ENCODE measurements at places on chromosomes 12 and 14. TPM values are rescaled to one million over a fixed set of nuclear protein-coding genes. Genes with fewer than 3 reads are reported as not detected.

The CACNA2D4 gene
- polyA plus RNA-seq: 2.0 TPM

- no peak for DNase-seq
Measured at GRCh38 chr12:91617818-91618217, 435.2 kb upstream of the DCN start.

DNA sequence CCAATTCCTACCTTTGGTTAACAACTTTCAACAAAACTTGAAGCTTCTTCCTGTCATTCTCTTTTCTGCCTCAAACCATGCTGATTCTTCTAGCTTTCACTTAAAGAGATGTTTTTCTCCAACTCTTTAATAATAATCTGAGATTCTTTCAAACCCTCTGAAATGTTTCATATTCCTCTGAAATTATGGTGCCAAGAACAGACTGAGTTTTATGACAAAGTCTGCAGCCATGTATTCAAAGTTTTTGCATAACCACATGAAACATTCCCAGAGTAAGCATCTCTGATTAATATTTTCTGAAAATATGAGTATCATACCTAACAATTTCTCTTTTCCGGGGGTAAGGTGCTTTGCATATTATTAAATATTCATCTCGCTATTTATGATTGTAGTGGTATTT is 59.1 kb upstream of the DCN start:
- DNase-seq: no peak

GRCh38 chr12:124388679-124389137 is 93.8 kb downstream of the RFLNA start:
- DNase-seq: peak; percentile 85

DNA sequence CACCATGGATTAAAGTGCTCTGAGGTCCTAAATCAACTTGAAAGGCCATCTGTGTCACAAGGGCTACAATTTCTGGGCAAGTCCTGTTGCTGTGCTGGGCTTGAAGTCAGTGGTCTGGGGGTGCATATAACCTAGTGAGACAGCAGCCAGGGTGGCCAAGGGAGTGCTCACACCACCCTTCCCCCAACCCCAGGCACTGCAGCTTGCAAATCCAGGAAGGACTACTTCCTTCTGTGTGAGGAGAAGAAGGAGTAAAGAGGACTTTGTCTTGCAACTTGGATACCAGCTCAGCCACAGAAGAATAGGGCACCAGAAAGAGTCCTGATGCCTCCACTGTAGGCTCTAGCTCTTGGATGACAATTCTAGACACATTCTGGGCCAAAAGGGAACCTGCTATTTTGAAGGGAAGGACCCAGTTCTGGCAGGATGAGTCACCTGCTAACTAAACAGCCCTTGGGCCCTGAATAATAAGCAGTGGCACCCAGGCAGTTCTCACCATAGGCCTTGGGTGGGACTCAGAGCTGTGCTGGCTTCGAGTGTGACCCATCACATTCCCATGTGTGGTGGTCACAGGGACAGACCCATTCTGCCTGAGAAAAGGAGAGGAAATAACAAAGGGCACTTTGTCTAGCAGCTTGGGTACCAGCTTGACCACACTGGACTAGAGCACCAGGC is 32.6 kb upstream of the DHRS7 start:
- DNase-seq: no peak

DNA sequence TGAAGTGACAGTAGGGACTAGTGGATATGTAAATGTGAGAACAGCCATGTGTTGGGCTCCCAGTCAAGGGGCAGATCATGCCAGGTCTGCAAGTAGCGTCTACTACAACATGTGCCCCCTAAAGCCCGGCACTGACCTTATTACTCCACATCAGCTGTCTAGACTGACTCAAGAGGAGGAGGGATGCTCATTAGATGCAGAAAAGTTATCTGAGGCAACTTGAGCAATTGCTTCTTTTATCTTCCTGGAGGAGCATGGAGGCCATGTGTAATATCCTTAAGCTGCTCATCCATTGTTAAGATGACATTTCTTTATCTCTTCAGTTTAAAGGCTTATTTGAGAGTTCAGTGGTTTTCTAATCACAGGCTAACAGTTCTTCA is 404.7 kb upstream of the FLRT2 start:
- DNase-seq: no peak

The KRT81 gene
- not detected for polyA plus RNA-seq

- DNase-seq: no peak
Measured at GRCh38 chr14:104080376-104081260, 4.9 kb upstream of the ASPG start.

- DNase-seq: no peak
Measured at GRCh38 chr12:105228494-105228893, 7.5 kb downstream of the APPL2 start.

The FAM186B gene
- polyA plus RNA-seq: 3.9 TPM

DNA sequence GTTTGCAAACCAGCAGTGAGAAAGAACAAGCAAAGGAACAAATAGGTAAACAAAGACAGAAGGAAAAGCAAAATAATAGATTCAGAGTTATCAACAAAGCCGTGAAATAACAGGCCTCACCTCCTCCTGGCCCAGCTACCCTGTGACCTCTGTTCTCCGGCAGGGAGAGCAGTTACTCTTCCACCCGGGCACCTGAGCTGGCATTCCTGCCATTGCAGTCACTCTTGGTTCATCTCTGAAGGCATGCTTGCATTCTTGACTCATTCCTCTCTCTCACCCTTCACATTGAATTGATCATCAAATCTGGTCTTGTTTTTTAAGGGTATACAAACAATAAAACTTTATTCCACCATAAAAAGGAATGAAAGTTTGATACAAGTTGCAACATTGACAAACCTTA is 95.1 kb downstream of the TTC8 start:
- no peak for DNase-seq

The ZC2HC1C gene
- polyA plus RNA-seq: 6.1 TPM

- DNase-seq: no peak
Measured at GRCh38 chr12:117284140-117284539, 77.3 kb downstream of the NOS1 start.

DNA sequence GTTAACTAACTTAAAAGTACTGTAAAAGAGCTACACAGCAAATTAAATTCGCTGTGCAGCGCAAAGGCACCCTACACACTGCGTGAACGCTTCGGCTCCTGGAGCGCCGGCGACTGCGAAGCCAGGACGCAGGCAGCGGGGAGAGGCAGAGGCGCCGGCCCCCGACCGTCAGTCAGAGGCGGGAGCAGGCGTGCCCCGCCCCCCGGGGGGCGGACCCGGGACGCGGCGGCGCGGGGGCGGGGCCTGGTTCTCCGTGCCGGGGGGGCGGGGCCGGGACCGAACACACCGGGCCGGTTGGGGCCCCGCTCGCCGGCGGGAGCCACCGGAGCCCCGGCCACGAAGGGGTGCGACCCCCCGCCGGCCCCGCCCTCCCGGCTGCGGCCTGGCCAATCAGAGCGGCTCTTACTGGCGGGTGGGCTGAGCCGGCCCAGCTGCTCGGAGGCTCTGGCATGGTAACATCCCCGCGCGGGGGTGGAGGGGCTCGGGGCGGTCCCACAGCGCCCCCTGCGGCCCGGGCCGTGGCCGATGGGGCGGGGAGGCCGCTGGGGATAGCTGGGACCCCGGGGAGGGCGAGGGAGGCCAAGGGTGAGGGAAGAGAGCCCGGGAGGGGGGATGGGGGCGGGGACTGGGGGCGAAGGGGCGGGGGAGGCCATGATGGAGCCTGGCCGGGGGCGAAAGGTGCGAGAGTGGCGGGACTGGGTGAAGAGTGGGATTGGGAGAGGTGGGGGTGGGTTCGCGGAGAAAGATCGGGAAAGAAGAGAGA is at the start of gene PRPF40B:
Gene PRPF40B, plus strand, starts transcription at position 420 of the 763 bp plus-strand sequence. Its CDS starts 30 bp downstream, at position 450.
- peak; percentile 75 for DNase-seq

The SYNE3 gene
- 2.2 TPM for polyA plus RNA-seq

DNA sequence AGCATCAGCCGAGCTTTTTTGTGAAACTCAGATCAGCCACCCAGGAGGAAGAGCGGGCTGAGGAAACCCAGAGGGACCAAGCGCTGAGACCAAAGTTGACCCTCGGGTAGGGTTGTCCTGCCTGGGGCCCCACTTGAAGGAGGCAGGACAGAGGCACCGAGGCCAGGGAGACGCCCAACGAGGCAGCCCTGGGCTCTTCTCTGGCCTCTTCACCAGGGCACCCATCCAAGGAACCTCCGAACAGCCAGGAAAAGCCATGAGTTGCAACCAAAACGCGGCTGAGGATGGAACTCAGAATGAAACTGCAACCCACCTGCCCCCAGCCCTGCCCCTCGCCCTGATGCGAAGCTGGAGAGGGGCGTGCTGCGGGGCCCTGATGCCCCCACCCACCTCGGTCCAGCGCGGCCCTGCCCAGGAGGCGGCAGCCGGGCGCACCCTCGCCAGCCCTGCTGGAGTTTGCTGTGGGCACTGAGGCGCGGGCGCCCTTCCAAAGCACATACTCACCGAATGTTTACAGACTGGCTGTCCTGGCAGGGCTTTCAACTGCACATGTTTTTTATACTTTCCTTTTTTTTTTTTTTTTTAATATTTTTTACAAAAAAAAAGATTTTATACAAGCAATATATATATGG is 41.9 kb downstream of the JDP2 start:
- DNase-seq: no peak

DNA sequence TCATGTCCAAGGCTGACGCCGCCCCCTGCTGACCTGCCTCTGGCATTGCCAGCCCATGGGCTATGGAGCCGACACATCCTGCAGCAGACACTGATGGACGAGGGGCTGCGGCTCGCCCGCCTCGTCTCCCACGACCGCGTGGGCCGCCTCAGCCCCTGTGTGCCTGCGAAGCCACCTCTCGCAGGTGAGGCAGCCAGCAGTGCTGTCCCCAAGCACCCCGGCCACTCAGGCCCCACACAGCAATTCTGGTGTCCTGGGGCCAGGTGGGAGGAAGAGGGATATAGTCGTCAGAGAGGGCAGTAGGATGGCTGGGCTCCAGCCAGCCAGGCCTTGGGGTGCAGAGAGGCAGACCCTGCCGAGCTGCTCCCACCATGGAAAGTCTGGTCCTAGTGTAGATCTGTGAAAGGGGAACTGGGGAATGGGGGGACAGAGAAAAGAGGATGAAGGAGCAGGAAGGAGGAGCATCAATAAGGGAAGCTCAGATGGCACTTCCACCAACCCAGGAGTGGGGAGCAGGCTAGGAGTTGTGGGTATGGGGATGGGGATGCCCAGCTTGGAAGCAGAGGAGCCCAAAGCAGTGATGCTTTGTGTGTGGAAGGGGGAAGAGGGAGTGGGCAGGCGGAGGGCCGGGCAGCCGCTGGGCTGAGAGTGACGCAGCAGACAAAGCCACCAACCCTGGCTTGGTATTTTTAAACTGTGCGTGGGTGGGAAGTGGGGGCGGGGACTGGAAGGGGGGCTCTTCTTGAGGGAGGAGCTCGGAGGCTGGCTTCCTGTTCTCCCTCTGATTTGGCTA is 4.7 kb downstream of the NAB2 start:
- DNase-seq: peak; percentile 72

DNA sequence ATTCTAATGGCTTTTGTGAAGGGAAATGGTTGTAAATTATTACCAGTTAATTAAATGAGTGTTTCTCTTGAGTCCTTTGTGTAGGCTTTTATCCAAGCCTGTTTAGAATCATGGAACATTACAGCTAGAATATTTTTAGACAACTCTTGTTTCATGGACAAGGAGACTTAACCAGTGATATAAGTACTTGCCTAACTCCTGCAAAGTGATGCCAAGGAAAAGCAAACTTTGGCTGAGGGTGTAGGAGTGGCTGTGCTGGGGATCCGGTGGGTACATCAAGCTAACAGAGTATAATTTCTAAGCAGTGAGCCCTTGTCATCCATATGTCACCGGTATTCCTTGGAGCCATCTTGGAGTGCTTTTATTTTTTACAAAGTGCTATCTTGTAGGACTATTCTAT is 61.5 kb downstream of the PRKCH start:
- no peak for DNase-seq

GRCh38 chr14:70454731-70455130 is 2.8 kb downstream of the ADAM21 start:
- DNase-seq: no peak

DNA sequence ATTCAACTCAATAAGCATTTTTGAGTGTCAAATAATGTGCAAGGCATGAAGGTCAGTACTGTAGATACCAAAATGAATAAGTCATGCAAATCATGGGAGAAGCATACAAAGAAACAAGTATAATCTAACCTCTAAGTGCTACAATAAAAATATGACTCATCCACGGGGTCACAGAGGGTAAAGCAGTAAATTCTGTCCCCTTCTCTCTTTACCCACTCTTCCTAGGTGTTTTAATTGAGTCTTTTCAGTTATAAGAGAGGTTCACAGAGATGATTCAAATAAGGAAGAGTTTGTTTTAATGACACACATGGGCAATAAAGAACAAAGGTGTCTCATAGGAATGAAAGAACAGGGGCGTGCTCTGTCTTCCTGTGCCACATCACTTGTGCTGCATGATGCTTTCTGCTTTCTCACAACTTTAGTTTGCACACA is 71.5 kb upstream of the DAAM1 start:
- no peak for DNase-seq

The TMEM63C gene
- polyA plus RNA-seq: 2.4 TPM

GRCh38 chr14:24442240-24443052 is at the start of gene SDR39U1:
Gene SDR39U1 (minus strand): TSS chr14:24442776. CDS start chr14:24442769, 7 bp downstream.
- peak; percentile 99 for DNase-seq

DNA sequence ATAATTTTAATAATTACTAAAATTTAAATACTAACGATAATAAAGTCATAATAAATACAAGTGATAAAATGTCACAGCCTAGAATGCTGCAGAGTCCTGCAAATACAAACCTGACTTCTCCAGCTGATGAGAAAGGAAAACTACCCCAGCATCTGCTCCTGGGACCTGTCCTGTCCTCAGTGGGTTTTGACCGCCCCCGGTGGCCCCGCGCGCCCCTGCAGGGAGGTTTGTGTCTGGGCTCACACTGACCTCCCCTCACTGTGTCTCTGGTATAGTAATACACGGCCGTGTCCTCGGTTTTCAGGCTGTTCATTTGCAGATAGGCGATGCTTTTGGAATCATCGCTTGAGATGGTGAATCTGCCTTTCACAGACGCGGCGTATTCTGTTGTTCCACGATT is 1139.4 kb downstream of the TMEM121 start:
- DNase-seq: no peak

- no peak for DNase-seq
Measured at GRCh38 chr12:105409279-105409678, 78.8 kb downstream of the C12orf75 start.

DNA sequence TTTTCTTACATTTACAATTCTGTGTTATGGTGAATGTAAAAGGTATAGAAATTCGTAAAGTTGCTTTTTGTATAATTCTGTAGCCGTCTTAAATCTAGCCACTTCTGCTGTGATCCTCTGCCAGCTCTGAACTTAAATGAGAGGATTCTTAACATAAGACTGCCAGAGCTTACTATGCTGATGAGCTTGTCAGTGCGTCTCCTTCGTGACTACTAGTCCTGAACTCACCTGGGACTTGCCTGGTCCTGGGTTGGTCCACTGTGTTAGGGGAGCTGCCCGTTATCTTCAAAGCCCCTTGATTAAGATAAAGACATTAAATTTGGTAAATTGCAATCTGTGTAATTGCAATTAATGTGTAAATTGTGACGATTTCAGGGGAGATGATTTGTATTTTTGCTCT is 44.7 kb downstream of the UNC79 start:
- no peak for DNase-seq

GRCh38 chr12:121489874-121490273 is 90.0 kb downstream of the RNF34 start:
- no peak for DNase-seq

The PLEKHG3 gene
- polyA plus RNA-seq: 109 TPM

DNA sequence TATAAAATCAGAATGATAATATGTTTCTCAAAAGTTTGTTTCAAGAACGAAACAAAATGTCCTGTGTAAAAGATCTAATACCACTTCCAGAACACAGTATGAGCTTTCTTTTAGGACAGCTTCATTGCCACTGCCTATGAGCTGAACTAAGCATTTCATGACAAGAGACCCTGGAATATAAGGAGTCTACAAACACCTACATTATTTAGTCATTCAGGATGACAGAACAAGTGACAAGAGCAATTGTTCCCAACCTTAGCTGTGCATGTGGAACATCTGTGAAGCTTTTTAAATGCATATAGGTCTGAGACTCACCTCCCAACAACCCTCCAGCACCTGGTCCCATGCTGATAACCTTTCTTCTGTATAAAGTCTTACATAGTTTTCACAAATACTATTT is 103.1 kb upstream of the GARIN6 start:
- no peak for DNase-seq
